ENCODE measurements at places on chromosomes 4 and X.

- DNase-seq = peak; percentile 26
Measured at GRCh38 chrX:105375816-105376215, 155.3 kb upstream of the TEX13A start.

GRCh38 chr4:56958111-56958517 lies 19.3 kb downstream of the NOA1 start:
- peak; percentile 8 for DNase-seq

- no peak for DNase-seq
Measured at GRCh38 chr4:83974111-83974780, 438.3 kb downstream of the GPAT3 start.

DNA sequence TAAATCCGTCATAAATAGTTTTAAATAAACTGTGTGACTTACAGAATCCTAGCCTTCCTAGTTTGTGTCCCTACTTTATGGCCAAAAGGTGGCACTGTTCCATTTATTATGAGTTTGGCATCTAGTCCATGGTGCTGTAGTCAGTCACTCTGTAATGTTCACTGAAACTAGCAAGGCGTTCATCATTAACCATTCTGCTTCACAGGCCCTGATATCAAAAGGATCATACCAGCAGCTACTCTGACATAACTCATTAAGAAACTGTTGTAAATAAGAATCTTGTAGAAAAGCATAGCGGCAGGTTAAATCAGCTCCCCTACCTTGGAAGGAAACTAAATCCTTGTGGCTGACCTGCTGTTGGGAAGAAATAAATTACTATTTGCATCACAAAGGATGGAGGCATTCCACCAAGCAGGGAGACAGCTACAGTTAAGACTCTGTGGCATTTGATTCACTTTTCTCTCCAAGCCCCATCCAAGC lies 919.6 kb upstream of the DIAPH2 start:
- DNase-seq = peak; percentile 51

DNA sequence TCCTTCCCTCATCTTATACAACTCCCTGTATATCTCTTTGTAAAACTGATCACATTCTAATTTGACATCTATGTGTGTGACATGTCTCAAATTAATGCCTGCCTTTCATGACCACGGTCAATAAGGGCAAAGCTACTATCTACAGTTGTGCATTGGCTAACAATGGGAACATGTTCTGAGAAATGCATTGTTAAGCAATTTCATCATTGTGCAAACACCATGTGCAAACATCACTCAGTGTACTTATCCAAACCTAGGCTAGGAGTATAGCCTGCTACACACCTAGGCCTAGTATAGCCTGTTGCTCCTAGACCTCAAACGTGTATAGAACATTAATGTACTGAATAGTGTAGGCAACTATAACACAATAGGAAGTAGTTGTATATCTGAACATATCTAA lies 95.0 kb downstream of the BANK1 start:
- peak; percentile 12 for DNase-seq

GRCh38 chr4:158131027-158131426 lies 41.8 kb downstream of the GASK1B start:
- DNase-seq = no peak
